ENCODE measurements at places on chromosomes 11 and 22. TPM values are rescaled to one million over a fixed set of nuclear protein-coding genes. Genes with fewer than 3 reads are reported as not detected.

DNA sequence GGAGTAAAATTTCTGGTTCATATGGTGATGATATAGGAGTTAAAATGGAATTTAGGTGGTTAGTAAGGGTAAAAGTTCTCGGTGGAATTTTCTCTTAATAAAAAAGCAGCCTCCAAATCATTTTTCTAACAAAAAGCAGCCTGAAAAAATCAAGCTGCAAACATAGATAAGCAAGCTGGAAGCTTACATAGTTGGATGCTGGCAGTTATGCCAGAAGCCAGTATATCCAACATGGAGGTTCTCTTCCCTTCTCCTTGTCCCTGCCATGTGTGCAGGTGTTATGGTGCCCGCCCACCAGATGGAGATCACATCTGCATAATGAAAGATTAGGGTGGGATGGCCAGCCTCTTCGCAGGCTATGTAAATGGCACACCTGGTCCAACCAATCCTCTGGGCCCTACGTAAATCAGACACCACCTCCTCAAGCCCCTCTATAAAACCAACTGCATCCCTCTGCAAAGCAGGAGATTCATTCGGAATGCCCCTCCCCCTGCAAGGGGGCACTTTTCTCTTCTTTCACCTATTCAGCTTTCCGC, 22.4 kb downstream of the PIWIL3 start:
- no peak for DNase-seq
- peaks cover 71% of the 10 kb centered on the region for H3K27me3 ChIP-seq
- H3K4me1 ChIP-seq: no peaks in the 10 kb centered on the region
- H3K4me3 ChIP-seq: no peak overlapping the region
- H3K27ac ChIP-seq: no peak overlapping the region
- H3K36me3 ChIP-seq: no peaks in the 10 kb centered on the region

Gene KREMEN1
- total RNA-seq: 7.3 TPM

Gene GPR83
- not detected for total RNA-seq

DNA sequence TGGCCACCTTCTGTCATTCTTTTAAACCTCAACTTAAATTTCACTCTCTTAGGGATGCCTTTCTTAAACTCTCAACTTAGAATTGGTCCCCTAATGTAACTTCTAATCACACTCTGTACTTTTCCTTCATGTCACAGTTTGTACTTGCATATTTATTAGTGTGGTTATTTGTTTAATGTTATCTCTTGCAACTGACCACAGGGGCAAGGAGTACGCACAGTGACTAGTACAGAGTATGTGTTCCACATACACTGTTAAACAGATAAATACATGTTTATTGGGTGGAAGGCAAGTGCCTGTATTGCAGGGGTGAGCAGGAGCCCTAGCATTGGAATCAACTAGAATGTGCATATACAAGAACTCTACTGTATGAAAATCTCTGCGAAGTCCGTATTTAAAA, 554.0 kb downstream of the INSC start:
- no peaks in the 10 kb centered on the region for H3K27me3 ChIP-seq
- no peaks in the 10 kb centered on the region for H3K36me3 ChIP-seq
- DNase-seq: no peak
- no peak overlapping the region for H3K27ac ChIP-seq

Gene ANO9
- not detected for total RNA-seq

DNA sequence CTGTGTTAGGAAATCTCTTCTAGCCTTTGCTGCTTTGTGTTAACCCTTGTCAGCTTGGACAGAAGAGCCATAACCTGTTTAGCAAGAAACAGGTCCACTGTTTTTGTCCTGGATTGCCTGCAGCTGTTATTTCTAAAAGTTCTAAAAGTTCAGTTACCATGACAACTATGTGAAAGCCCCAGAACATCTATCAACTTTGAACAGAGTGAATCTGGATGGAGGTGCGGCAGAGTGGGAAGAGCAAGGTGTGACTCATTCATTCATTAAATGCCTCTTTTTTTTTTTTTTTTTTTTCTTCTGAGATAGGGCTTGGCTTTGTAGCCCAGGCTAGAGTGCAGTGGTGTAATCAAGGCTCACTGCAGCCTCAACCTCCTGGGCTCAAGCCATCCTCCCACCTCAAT, 50.5 kb downstream of the RBX1 start:
- DNase-seq: no peak
- H3K27me3 ChIP-seq: no peaks in the 10 kb centered on the region
- no peak overlapping the region for H3K27ac ChIP-seq

GRCh38 chr11:81030186-81030585, 1589.4 kb upstream of the TENM4 start:
- H3K27ac ChIP-seq: no peak overlapping the region
- no peaks in the 10 kb centered on the region for H3K36me3 ChIP-seq
- no peak for DNase-seq
- H3K27me3 ChIP-seq: no peaks in the 10 kb centered on the region
- H3K4me1 ChIP-seq: no peaks in the 10 kb centered on the region

GRCh38 chr22:26674211-26675190, 17.1 kb downstream of the MIAT start:
- no peak for DNase-seq
- H3K4me1 ChIP-seq: peaks cover 58% of the 10 kb centered on the region
- no peaks in the 10 kb centered on the region for H3K27me3 ChIP-seq
- peak overlapping the region; percentile 81 for H3K4me3 ChIP-seq
